Stimulated activated CD8-positive, alpha-beta memory T cell treated with anti-CD3 and anti-CD28 coated beads, Interleukin-4, amount 100 ng/mL, for 1 hour (primary cell): ENCODE measurements at places on chromosomes 3 and 15.

- DNase-seq = no peak
Measured at GRCh38 chr3:187020376-187020775, 90.0 kb downstream of the ST6GAL1 start.

- no peak for DNase-seq
Measured at GRCh38 chr3:63349583-63350573, 71.8 kb downstream of the SYNPR start.

GRCh38 chr3:100720426-100720825, 11.1 kb downstream of the TFG start:
- no peak for DNase-seq

- no peak for DNase-seq
Measured at GRCh38 chr3:193241716-193242115, 694 bp downstream of the PLAAT1 start.

- DNase-seq = no peak
Measured at GRCh38 chr3:105365081-105365390, 1.7 kb upstream of the ALCAM start.

DNA sequence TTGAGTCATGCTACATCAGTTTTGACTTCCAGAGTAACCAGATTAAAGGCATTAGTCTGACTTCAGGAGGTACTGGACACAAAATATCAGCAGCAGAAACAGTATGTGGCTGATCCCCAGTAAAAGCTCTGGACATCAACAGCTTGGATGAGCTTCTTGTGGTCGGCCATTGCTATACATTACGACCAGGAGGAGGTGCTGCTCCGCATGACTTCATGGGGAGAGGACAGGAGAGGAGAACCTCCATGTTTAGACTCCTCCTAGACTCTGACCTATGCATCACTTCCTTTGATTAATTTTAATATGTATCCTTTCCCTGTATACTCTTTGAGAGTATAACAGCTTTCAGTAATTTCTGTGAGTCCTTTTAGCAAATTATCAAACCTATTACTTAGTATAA, 285.6 kb upstream of the ARHGEF26 start:
- no peak for DNase-seq

GRCh38 chr3:1007866-1008265, 85.0 kb upstream of the CNTN6 start:
- no peak for DNase-seq

DNA sequence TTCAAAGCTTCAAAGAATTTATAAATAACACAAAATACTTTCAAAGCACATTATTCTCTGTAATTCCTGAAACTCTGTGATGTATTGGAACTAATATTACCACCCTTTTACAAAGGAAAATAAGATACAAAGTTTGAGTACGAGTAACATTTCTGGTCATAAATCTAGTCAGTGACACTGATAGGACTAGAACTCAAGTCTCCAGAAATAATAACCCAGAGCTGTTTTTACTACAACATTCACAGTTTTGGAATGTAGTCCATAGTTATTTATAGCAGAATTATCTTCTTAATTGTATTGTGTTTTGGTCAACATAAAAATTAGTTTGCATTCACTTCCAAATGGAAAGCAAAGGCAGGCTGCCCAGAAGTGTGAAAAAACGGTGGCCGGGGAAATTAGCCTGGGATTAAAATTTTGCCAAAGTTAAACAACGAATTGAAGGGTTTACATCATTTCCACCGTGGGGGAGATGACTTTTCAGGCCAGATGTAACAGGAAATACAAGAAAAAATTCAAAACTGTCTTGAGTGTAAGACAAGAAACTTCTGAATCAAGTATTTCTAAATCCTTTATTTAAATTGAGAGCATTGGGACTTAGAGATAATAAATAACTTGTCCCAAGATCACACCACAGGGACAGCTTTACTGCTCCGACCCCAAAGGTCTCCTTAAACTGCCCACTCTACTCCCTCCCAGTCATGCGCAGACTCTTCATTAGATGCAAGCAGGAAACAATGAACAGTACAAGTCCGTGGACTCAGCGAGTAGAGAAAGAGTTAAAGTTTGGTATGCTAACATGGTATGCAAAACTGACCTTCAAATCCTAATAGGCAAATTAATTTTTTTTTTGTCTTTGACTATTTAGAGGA, 74.3 kb upstream of the VGLL4 start:
- DNase-seq = no peak

DNA sequence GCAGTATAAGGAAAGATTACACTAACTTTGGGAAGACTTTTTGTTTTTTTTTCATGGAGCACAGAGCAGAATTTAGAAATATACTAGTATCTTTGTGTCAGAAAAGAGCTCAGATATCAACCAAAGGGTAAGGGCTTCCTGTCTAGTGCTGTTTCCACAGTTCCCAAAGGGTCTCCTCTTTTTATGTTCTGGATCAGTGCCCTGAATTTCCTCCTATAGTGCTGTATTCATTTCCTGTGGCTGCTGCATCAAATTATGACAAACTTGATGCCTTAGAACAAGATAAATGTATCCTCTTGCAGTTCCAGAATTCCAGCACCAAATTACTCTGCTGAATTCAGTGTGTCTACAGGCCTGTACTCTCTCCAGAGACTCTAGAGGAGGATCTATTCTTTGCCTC, 219.8 kb upstream of the THRB start:
- DNase-seq = no peak

GRCh38 chr3:72328755-72329277, 519.4 kb downstream of the SHQ1 start:
- DNase-seq = no peak

DNA sequence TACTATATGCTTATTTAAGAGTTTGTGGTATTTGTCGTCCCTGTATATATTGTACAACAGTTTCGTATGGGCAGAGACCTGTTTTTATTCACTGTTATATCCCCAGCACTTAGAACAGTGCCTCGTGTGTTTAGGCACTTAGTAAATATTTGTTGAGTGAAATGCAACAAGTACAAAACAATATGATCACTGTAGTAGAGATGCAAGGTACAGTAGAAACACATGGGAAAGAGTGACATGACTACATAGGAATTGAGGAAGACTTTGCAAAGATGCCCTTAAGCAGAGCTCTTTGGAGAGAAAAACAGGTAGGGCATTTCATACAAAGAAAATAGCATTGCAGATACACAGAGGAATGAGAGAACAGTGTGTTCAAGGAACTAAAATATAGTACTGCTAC, 18.3 kb downstream of the RASA2 start:
- no peak for DNase-seq
